CD4-positive, alpha-beta T cell treated with Interleukin-12 subunit alpha and Interleukin-12 subunit beta, for 1 hour (primary cell): ENCODE measurements at places on chromosomes 7 and 10.

- DNase-seq, result no peak
These were observed 80.9 kb upstream of the ZNF800 start for GRCh38 chr7:127473409-127473808.

GRCh38 chr7:20198260-20198659, 18.9 kb downstream of the MACC1 start:
- DNase-seq, result no peak

DNA sequence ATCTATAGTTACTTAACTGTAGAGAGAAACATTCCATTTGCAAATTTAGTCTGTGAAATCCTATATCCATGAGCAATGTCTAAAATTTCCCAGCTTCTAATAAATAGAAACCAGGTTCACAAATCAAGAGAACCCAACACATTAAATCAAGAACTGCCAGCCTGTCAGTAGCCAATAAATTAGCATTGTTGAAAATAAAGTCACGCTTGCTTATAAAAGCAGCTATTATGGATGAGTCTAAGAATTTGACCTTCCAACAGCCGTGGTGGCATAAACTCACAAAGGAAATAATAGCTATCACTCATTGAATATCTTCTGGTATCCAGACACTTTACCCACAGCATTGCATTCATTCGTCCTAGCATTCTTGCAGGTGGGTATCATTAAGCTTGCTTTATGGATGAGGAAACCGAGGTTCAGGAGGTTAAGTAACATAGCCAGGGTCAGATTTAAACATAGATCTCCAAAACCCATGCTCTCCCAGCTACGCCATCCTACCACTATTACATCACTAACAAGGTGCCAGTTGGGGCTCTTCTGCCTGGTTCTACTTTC, 260.1 kb upstream of the YAE1 start:
- DNase-seq, result no peak

DNA sequence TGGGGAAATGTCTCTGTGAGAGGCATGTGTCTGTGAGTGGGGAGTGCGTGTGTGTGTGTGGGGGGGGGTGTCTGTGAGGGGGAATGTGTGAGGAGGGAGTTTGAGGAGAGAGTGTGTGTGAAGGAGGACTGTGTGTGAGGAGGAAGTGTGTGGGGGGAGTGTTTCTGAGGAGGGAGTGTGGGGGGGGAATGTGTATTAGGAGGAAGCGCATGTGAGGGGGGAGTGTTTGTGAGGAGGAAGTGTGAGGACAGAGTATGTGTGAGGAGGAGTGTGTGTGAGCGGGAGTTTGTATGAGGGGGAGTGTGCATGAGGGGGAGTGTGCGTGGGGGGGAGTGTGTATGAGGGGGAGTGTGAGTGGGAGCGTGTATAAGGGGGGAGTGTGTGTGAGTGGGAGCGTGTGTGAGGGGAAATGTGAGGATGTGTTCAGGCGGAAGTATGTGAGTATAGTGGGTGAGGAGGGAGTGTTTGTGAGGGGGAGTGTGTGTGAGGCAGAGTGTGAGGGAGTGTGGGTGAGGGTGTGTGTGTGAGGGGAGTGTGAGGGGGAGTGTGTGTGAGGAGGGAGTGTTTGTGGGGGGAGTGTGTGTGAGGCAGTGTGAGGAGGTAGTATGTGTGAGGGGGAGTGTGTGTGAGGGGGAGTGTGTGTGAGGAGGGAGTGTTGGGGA, 21.8 kb upstream of the PTPRN2 start:
- DNase-seq, result no peak

DNA sequence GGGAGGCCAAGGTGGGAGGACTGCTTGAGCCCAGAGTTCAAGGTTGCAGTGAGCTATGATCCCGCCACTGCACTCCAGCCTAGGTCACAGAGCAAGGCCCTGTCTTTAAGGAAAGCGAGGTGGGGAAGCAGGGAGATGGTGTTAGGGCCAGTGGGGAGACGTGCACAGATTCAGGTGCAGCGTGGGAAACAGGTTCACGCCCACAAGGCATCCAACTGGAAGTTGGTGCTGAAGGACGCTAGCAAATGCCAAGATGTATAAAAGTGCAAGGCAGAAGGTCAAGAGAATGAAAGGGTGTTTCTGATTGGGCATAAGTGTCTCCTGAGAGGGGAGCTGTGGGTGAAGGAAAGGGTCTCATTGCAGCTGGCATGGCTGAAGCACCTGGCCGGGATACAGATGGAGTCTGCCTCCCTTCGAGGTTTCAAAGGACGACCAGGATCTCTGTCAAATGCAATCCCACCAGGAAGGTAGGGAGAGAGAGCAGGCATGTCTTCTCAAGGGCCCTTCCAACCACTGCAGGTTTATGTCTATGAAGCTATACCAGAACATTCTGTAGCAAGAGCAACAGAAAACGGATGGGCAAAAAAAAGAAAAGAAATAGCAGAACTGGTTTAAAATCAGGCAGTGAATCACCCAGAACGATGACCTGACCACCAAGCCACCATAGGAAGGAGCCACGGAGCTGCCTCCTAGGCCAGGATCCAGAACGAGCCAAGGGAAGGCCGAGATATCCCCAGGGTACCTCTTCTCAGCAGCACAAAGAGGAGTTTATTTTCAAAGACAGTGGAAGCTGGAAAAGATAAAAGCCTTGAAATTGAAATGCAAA, 43.2 kb downstream of the GSDME start:
- no peak for DNase-seq
